ENCODE measurements at places on chromosomes 12 and 14. TPM values are rescaled to one million over a fixed set of nuclear protein-coding genes. Genes with fewer than 3 reads are reported as not detected.
A peak's percentile ranks its signal among the peaks of the same experiment; 100 is the strongest.

Gene CCND2
- 206 TPM for total RNA-seq

DNA sequence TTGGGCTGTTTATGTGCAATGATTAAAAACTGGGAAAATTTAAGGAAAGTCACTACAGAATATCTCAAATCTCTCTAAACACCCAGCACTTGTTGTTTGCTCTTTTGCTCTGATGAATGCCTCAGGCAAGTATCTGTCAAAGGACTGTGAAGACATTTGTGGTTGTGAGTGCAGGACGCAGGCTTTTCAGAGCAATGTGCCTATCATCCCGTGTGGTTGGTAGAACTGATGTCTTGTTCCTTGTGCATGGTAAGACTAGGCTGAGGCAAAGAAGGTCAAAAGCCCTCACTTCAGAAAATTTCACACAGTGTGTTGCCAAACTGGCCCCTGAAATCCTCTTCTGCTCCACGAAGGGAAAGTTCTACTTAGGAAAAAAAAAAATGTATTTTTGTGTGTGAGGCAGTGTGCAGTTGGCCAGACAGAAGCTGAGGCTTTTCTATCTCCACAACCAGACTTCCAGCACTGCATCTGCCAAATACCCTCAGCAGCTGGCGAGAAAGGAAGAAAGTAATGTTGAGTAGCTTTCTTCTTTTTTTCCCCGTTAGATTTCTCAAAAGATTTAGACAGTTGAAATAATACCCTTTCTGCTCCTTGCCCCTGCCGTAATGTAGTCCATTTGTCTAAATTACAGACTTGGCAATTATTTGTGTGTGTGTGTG, 1103.1 kb downstream of the VRK1 start:
- no peak for DNase-seq

GRCh38 chr12:109947521-109947920, 47.4 kb downstream of the TCHP start:
- no peak for DNase-seq

DNA sequence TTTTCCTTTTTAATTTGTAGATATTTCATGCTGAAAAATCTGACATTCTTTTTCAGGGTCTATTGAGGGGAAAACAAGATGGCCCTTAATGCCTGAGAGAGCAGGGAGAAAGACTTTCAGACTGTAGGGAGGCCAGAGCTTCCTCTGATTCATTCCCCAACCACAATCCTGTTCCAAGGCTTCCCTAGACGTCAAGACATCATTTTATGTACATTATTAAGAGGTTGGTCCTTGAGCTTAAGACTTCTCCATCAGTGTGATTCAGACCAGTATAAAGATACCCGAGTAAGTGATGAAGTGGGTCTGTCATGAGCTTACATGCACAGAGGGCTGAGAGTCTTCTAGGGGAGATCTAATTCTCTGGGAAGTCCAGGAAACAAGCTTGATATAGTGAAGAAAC, 57.3 kb downstream of the AVPR1A start:
- no peak for DNase-seq

Gene CTSG
- total RNA-seq: 2.4 TPM

DNA sequence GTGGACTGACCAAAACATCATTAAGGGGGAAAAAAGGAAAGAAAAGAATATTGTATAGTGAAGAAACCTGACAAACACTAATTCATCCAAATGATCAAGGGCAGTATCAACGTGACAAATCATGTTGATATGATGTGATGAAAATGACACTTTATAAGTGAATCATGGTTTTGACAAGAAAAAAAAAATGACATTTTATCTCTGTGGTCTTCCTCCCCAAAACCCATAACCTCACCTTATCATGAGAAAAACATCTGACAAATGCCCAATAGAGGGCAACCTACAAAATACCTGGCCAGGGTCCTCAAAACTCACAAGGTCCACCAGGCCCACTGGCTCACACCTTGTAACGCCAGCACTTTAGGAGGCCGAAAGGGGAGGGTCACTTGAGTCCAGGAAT, 13.8 kb downstream of the TMED10 start:
- no peak for DNase-seq

- DNase-seq: no peak
Measured at GRCh38 chr14:20044243-20044642, 8.4 kb upstream of the OR4K13 start.

DNA sequence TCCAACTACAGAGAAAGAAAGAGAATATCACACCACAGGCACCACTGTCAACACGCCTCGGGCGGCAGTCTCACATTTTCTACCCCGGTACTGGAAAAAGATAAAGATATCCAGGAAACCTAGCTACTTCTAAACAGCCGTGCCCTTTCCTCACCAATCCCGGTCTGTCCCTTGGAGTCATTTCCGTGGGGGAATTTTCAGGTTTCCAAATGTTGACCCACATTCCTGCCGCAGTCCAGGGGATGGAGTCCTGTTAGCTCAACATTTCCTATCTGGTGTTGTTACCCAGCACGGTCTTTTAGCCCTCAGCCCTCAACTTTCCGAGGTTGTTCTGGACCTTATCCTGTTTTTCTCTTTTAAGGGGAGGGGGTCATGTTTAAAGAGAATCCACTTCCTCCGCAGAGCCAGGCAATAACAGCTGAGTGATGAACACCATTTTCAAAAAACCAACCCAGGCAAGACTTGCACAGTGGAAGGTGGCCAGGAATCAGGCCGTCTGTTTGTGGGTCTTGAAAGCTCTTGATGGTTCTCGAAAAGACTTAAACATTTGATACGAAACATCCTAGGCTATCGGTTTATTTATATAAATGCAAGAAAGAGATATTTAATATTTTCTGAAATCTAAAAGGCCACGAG, 4.6 kb downstream of the SSH1 start:
- no peak for DNase-seq

Gene PLEKHA5
- total RNA-seq: 55.5 TPM

DNA sequence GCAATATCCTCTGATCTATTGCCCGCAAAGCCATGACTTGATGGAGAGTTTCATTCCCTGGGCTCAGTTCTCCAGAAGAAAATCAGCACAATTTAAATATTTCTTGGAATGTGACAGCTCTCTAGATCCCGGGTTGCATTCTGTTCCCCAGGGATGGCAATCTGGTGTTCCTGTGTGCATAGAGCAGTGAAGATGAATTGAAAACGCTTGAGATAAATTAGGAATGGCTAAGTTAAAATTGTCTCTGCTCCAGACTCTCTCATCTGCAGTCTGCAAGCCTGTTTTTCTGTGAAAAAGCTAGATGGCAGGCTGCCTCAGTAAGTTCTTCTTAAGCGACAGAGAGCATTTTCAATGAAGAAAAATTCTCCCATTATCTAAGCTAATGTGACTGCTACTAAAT, 582.5 kb upstream of the MGAT4C start:
- DNase-seq: no peak

Gene OR6C2
- total RNA-seq: not detected

DNA sequence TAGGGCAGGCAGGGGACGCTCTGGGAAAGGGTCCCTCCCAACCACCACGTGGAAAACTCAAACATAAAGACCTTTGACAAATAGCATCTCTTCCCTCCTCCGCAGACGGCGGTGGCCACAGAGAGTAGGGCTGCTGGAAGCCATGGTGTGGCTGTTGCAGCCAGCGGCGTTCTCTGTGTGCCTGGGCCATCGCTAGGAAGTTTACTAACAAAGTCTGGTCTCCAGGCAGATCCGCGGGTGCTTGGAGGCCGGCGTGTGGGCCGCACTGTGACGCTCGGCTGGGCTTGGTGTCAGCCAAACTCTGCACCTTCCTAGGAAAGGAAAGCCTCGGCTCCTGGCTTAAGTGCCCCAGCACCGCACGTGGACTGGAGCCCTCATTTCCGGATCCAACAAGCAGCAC, 65.6 kb downstream of the CCDC88C start:
- DNase-seq: peak; percentile 75

Gene SLC5A8
- not detected for total RNA-seq

- no peak for DNase-seq
Measured at GRCh38 chr14:66540038-66540437, 32.1 kb downstream of the GPHN start.

DNA sequence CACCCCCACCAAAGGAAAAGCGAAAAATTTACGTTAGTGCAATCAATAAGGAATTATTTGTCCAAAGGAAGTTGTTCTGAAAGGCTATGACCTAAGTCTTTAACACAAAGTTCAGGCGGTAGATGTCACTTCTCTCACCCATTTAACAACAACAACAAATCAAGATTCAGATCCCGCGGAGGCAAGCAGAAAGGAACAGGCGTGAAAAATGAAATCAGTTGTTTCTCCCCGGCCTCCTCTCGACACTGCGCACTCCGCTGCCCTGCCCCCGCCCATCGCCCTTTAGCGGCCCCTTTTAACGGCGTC, 1.4 kb downstream of the DENND5B start:
- DNase-seq: no peak

Gene AVPR1A
- 1.5 TPM for total RNA-seq

DNA sequence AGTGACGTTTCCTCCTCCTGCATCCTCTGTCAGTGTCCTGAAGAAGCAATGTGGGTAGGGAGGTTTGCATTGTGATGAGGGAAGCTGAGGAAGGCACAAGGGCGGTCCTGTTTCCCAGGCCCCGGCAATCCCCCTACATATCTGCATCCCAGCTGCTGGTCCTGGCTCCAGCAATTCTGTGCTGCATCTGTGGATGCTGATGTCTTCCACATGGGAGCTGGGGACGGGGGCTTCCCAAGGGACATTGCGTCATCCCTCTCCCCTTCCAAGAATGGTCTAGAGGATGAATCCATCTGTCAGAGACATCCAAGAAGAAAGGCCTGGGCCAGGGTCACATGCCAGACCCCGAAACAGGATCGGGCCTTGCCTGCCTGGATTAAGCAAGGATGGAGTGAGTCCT, 52.1 kb downstream of the TSPAN11 start:
- peak; percentile 57 for DNase-seq

All from Right ventricle myocardium superior (tissue), 1 donor.